ENCODE measurements at places on chromosomes 6 and 20. TPM values are rescaled to one million over a fixed set of nuclear protein-coding genes. Genes with fewer than 3 reads are reported as not detected.

The HLA-DMA gene
- polyA plus RNA-seq: 423 TPM

The PHACTR3 gene
- 1.4 TPM for polyA plus RNA-seq

The BPIFB4 gene
- polyA plus RNA-seq: not detected

The SPATS1 gene
- polyA plus RNA-seq: not detected

The EFCAB8 gene
- polyA plus RNA-seq: 0.12 TPM

The LGSN gene
- 0.09 TPM for polyA plus RNA-seq

The MLN gene
- polyA plus RNA-seq: not detected

The CCDC170 gene
- polyA plus RNA-seq: 0.49 TPM

The PTCHD4 gene
- not detected for polyA plus RNA-seq

DNA sequence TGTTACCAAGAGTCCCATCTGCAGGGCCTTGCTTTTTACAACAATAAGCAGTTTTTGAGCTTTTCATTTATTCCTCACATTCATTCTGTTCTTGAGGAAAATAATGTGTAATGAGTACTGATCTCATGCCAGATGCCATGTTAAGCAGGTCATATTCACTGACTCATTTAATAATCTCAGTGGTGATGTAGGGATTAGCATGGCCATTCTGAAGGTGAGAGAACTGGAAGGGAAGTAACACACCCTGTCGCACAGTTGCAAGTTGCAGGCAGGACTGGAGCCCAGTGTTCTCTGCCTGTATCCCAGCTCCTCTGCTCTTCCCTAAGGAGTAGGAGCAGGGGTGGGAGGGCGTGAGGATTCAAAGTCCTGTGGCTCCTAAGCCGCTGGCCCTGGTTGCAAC lies 5.6 kb downstream of the PCIF1 start:
- DNase-seq: no peak

GRCh38 chr6:168132531-168133167 lies 53.6 kb upstream of the FRMD1 start:
- DNase-seq: no peak

DNA sequence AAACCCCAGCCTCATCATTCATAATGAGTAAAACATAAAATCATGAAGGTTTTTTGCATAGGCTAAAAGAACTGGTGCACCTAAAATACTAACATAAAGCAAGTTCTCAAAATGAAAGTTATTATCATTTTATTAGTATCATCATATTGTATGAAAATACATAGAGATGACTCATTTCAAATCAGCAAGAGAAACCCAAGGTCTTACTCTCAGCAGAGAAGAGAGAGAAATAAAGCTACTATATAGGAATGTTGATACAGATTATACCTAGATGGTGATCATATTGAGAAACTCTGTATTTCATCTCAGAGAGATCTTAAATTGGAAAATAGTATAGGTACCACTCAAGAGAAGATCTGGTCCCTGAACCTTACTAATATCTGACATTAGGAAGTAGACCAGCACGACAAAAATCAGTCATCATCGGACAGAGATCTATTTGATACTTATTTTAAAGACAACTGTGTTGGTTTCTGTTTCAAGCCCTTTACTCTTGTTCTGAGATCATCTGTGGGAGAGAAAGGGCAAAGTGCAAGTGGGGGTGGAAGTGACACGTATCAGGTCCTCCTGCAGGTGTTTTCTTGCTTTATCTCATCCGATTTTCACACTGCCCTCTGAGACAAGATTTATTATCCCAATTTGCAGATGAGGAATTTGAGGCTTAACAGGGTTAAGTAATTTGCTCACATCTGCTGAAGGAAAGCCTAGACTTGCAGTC lies 532.3 kb downstream of the MAFB start:
- no peak for DNase-seq

DNA sequence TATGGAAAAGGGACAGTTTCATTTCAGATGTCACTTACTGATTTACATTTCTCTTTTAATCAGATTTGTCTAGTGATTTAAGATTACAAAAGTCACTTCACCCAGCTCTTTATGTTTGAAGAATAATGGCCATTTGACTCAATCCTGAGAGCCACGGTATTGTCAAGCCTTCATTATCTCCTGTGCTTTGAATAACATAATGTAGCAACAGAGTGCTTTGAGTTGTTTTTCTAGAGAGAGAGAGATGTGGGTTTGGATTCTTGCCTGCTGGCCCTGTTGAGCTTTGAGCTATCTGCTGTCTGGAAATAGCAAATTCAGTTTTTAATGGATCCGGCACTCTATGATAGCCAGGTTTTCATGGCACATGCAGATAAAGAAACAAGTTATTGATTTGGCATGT lies 478.4 kb upstream of the SOX4 start:
- no peak for DNase-seq

DNA sequence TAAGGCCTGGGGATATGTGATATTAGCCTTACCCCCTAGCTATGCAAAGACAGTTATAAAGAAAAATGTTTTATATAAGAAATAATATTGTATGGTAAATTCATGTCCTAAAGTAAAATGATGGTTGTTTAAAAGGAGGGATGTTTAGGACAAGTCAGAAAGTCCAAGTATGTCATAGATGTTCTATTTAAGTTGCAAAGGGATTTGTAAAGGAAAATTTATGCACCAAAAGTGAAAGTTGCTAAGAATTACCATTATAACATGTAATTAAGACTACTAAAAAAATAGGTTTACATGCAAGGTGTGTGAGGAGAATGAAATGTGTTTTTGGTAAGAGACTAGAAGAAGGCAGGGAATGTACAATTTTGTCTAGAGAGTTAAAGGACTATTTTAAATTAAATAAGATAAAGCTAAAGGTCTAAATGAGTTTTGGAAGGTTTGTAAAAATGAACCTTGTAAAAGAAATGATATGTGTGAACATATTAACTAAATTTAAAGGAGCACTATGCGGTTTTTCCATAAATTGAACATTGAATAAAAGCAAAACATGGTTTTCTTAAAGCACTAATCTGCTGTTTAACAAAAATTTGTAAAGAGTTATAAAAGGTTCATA lies 22.7 kb upstream of the GOPC start:
- DNase-seq: no peak

GRCh38 chr6:167293088-167293589 lies 2.0 kb downstream of the UNC93A start:
- DNase-seq: no peak

GRCh38 chr6:11226005-11226404 lies 6.5 kb downstream of the NEDD9 start:
- no peak for DNase-seq

- DNase-seq: no peak
Measured at GRCh38 chr6:57193177-57193576, 21.1 kb downstream of the BAG2 start.

DNA sequence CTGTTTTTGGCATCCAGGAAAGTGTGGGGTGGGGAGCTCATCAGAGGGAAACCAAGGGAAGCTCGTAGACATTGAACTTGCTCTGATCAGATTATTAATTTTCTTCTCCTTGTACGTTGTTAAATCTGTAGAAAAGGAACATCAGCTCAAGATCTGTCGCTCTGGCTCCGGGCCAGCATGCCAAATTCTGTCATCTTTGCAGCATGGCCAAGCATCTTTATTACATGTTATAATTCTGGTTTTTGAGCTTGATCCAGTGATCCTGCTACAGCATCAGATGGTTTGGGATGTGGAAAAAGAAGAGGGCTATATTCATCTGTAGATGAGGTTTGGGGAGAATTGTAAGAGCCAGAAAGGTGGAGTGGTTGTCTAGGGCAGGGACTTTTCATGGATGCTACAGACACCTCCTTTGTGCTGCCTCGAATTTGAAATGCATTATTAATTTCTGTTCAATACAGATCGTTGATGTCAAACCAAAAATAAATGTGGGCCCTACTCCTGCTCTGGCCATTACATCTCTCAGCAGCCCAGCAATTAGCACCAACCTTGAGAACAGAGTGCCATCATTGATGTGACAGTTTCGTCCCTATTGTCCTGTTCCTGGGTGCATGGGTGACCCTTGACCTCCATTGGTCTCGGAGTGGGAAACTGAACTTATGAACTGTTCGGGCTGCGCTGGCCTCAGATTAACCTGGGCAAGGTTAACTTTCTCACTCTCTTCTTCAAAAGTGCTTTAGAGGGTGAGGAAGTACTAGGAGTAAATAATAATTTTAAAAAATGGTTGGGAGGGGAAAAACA lies 250.8 kb downstream of the SOX4 start:
- DNase-seq: no peak

DNA sequence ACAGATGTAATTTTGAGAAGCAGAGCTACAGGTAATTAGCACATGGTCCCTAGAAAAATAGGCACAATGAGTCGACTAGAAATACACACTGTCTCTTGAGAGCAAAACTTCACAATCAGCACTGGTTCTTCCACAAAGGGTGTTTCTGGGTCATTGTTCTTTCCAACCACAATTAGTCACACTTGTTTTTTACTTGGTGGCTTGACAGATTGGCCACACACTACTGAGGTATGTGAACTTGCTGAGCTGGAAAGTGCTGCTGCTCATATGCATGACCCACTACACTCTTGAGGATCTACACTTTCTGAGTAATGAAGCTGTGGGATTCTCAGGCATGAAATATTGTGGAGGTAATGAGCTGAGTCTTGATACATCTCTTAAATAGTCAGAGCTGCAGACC lies 347.7 kb downstream of the BCKDHB start:
- DNase-seq: no peak

DNA sequence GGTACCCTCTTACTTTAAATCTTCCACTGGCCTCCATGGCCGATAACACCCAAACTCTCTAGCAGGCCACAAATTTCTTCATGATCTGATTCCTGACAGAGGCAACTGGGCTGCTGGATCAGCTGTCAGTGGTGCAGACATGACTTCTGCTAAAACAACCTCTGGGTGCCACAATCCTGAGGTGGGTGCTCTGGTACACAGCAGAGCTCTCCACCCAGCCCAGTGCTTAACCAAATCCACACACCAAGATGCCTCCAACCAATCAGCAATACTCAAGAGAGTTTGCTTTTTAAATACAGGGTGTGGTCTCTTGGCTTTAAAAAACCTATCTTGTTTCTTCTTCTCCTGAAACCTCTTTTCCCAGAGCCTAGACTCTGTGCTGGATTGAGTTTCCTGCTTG lies 126.6 kb upstream of the SPACA1 start:
- DNase-seq: no peak

GRCh38 chr6:13354331-13355042 lies 26.1 kb upstream of the TBC1D7 start:
- DNase-seq: no peak

DNA sequence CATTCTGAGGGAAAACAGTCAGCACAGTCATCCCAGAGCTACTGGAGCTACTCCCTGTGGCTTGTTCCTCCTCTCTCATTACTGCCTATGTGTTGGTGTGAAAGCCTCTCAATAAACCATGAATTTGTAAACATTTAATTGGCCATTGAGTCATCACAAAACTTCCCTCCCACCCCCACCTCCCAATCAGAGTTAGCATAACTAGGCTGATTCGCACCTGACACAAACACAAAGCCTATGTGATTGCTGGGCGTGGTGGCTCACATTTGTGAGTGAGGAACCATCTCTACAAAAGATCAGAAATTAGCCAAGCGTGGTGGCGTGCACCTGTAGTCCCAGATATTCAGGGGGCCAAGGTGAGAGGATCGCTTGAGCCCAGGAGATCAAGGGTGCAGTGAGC lies 17.1 kb upstream of the SNTA1 start:
- DNase-seq: no peak

DNA sequence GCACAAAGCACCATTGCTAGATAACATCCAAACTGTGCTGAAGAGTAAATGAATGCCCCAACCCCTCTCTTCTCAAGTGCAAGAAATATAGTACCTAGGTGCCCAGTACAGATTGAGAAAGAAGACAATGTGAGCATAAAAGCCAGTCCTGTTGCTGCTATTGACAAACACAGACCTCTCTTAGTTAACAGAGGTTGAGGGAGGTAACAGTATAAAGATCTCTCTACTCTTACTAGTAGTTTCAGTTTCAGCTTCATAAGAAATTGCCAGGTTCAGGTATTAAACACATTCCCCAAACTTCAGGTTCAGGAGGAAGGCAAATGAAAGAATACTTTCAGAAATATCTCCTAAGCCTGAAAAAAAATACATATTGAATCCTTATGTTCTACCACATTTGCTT lies 31.4 kb downstream of the TBC1D32 start:
- DNase-seq: no peak

DNA sequence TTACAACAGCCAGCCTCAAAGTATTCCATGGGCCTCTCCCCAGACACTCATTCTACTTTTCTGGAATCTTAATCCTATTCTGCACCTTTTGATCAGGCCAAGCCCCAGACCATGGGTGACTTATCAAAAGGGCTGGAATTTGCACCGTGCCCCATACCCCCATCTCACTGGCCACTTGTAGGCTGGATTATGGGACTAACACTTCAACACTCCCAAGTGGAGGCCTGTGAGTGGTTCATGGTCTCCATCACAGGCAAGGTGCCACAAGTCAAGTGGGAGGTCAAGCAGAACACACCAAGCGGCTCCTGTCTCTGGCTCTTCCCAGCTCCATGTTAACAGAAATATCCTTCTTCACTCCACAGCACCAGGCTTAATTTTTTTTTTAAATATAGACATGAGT lies 212.3 kb upstream of the HEY2 start:
- DNase-seq: no peak

DNA sequence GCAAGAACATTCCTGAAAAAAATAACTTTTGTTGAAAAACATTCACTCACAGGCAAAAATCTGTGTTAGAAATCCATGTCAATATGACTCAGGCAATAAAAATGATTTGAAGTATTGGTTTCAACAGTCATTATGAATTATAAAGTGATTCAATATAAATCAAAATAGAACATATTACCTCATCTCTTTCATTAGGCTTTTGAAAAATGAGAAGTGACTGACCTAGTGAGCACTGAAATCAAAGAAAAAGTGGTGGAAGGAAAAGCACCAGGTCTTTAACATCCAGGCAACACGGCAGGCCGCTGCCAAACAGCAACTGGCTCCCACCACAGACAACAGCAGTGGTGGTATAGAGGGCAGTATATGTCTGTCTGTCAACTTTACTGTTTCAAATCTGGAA lies 68.9 kb downstream of the MAN1A1 start:
- no peak for DNase-seq

DNA sequence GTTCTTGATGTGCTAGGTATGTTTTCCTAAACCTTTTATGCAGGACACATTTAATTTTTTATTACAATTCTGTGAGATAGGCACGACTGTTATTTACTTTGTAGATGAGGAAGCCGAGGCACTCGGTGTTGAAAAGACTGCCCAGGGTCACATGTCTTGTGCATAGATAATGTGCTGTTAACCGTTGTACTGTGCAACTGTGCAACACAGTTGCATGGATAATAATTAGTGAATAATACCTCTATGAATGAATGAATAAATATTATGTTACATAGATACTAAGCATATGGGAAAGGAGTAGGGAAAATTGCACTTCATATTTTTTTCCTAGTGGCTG lies 60.3 kb upstream of the DEK start:
- DNase-seq: no peak

GRCh38 chr6:21587961-21588480 lies 5.5 kb upstream of the SOX4 start:
- peak; percentile 88 for DNase-seq

DNA sequence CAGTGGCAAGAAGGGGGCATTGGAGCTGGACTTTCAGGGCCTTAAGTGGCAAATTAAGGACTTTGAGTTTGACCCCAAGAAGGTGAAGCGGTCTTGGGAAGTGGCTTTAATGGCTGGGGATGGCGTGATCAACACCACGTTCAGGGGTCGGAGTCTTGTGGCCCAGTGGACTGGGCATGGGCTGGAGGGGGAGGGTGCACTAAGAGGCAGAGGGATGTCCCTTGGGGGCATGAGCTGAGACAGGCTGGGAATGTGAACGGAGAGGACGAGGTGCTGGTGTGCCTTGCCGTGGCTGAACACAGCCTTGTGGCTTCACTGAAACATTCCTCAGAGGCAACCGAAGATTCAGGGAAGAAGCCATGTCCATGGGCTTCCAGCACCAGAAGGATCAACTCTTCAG lies 227.0 kb downstream of the SYNDIG1 start:
- DNase-seq: no peak

Measured in spleen (tissue), 13 donors.